ENCODE measurements at places on chromosomes 5 and 9.

- no peak for DNase-seq
Measured at GRCh38 chr9:16213781-16214515, 656.5 kb downstream of the BNC2 start.

DNA sequence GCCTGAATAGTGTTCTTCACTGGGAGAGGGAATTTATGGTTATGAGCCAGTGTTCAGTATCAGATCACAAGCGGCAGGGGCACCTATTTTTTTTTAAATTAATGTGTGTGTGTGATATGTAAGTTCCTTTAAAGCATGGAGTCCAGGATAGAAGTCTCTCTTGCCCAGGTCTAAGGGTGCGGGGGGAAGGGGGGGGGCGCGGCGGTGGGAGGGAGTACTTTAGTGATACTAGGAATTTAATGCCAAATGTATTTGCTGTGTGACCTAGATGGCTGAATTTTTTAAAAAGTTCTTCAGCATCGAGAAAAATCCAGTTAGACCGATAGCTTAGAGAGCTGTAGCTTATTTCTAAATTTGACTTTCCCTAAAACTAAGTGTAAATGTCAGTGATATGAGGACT is 1.5 kb upstream of the FCHO2 start:
- DNase-seq: no peak

GRCh38 chr5:19314840-19315239 is 673.2 kb downstream of the CDH18 start:
- DNase-seq: no peak

DNA sequence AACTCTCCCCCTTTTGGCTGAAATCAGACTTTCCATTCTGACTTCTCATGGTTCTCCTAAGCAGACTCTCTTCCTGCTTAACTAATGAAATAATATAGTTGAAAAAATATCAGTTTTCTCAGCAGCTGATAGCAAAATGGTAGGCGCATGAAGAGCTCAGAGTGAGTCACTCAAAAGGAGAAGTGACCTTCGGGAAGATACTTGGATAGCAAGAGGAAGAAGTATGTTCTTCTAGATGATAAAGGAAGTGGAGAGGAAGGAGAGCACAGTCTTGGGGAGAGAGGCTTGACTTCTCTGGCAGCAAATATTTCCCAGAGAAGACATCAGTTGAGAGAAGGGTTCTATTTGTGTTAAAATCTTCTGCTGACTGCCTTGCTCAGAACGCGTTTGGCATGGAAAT is 101.5 kb downstream of the TAF11L14 start:
- DNase-seq: no peak

DNA sequence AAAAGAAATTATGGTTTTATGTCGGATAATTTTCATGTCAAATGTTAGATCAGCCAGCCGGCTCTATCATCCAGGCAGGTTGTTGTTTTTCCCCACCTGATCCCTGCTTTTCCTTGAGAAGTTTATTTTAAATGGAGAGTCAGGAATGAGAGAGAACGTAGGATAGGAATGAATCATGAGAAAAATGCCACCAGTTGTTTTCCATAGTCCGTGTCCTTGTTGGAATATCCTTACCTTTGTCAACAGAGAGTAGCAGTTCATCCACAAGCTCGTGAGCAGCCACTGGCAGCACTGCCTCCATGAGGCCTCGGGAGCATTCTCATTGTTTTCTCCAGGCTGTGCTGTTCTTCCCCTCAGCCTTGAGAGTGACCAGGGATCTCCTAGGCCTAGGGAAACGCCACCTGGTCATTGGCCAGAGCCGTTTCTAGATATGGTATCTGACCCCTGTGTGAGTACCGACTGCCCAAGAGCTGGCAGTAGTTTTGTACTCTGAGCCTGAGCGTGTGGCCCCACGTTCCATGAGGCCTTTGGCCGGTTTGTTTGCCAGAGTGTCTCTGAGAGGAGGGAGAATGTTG is 293.3 kb downstream of the FANCC start:
- no peak for DNase-seq

DNA sequence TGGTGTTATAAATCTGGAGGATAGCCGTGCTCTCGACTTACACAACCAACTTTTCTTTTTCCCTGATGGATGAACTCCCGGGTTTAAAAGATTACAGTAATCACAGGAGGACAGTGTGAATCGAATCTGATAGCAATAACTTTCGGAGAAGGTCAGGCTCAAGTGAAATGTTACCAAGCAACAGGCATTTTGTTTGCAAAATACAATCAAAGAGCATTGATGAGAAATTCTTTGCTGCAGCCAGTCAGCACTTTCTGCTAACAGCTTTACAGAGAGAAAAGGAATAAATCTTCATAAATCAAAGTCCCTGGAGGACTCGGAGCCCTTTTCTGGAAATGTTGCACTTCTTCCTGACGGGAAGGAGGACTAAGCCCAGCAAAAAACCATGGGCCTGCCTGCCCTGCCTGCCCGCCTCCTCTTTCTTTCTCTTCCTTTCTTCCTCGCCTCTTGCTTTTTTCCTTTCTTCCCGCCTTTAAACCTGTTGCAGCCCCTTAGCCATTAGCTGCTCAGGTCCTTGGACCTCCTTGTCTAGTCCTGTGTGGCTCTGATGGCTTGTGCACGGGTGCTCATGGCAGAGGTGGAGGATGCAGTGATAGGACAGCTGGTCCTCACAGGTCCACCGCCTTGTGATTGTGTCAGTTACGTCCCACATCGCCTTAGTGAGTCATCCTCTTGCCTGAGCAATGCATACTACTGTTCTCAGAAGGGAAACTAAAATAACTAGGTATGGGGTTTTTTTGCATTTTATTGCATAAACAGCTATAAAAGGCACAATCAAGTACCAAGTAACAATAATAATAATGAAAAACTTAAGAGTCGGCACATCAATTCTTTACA is 6.2 kb downstream of the DMRT3 start:
- DNase-seq: no peak

DNA sequence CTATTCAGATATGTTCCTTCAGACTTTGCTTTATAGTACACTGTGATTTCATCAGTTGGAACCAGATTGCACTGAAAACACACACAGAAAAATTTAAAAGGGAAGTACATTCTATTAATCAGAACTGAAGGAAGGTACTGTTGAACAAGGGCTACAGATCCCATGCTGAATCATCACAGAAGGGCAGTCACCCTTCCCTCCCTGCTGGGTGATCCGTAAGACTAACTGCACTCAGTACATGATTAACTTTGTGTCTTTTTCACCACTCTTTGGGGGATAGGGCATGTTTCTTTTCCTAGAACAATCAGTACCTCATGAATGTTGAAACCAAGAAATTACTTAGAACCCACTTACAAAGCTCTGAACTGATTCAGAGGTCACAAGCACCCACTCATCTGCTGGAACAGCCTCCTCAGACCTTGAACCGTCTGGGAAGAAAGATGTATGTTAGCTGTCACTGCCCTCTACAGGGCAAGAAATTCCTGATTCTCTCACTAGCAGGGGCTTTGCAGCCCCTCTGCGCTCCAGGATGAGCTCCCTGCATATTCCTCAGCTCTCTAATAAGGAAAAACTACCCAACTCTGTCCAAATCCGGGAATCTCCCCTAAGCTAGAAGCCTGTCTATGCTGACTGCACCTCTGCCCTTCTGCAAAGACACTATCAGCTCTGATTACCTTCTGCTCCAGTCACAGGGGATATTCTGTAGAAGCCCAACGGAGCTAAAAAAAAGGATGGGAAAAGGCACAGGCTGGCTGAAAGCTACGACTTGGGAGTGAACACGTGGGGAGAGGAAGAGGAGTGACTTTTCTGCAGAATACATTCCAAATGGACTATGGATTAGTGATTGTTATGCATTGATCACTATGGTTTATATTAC is 51.0 kb downstream of the IARS1 start:
- DNase-seq: no peak

- no peak for DNase-seq
Measured at GRCh38 chr5:158381614-158382160, 522.7 kb upstream of the CLINT1 start.

DNA sequence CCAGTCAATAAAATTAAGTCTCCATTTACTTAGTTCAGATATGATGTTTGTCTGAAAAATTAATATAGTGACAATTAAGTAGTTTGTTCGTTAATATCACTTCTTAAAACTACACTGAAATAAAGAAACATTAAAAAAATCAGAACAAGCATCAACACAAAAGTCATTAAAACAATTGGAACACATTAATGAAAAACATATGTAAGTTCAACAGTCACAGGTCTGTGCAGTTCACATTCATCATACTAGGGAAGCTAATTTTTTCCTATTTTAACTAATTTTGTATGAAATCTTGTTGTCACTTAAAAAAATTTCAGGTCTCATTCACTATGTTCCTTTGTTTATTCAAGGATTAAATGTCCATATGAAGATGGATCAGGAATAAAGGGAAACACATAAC is 22.5 kb downstream of the POC5 start:
- no peak for DNase-seq

- DNase-seq: no peak
Measured at GRCh38 chr5:154042766-154043165, 4.0 kb downstream of the MFAP3 start.

GRCh38 chr9:114969269-114969668 is 38.9 kb upstream of the TNFSF8 start:
- peak; percentile 6 for DNase-seq

- no peak for DNase-seq
Measured at GRCh38 chr9:96331236-96331947, 29.4 kb upstream of the HSD17B3 start.

- no peak for DNase-seq
Measured at GRCh38 chr9:99419070-99419469, 197.0 kb downstream of the SEC61B start.
